ENCODE measurements at places on chromosomes 12 and 14.

GRCh38 chr14:37254411-37254947 lies 56.7 kb downstream of the MIPOL1 start:
- DNase-seq = no peak

DNA sequence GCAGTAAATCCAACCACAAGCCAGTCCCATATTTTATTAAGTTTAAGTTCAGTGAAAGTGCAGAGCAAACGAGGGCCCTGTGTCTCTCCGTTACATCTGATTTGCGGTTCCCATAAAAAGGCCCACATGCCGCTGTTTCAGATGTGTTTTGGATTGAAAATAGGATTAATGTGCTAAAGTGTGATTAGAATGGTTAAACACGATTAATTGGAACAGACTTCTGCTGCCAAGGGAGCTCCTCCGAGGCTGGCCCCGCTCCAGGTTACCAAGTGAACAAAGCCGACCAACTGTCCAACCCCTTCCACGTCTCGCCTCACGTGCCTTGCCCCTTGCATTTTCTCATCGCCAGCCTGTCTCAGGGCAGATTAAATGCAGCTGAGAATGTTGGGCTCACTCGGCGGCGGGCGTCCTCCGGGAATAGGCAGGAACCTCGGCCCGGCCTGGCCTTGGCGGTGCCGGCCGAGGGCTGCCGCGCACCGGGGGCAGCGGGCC lies 166.5 kb upstream of the GSC start:
- peak; percentile 50 for DNase-seq

- no peak for DNase-seq
Observed at GRCh38 chr12:70043490-70044138, 199.6 kb upstream of the CNOT2 start.

DNA sequence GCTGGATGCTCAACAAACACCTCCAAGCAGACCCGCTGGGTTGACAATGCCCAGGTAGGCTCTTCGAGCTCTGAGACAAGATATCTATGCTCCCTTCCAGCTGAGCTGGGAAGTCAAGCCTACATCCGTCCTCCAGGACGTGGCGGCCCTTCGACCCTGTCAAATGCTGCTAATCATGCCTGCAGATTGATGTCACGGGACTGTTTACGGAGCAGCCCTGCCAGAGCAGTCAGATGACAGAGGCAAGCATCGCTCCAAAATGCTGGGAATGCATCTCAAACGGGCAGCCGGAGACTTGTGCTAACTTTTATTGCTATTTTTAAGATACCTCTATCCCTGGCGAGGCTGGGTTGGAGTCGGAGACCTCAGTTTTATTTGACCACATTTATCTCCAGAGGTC lies 139.2 kb downstream of the NTF3 start:
- no peak for DNase-seq

- no peak for DNase-seq
Observed at GRCh38 chr14:80136358-80136757, 74.9 kb downstream of the DIO2 start.

All from tibial nerve (tissue), 4 donors.